ENCODE measurements at places on chromosomes 7 and 10. TPM values are rescaled to one million over a fixed set of nuclear protein-coding genes. Genes with fewer than 3 reads are reported as not detected.

UPK3BL2 gene
- 19.3 TPM for total RNA-seq

APBB1IP gene
- total RNA-seq: 19.2 TPM

KCNMA1 gene
- 26.3 TPM for total RNA-seq

GNAI1 gene
- total RNA-seq: 36.0 TPM

CPN1 gene
- not detected for total RNA-seq

MYL10 gene
- total RNA-seq: not detected

SPDYE16 gene
- total RNA-seq: 0.90 TPM

TRIL gene
- 6.5 TPM for total RNA-seq

TSPAN14 gene
- total RNA-seq: 157 TPM

COL26A1 gene
- 0.58 TPM for total RNA-seq

MRPS17 gene
- 12.6 TPM for total RNA-seq

OPN1SW gene
- not detected for total RNA-seq

ELAPOR2 gene
- total RNA-seq: 127 TPM

FKBP9 gene
- total RNA-seq: 113 TPM

ABCA13 gene
- 0.35 TPM for total RNA-seq

FAM53B gene
- total RNA-seq: 31.4 TPM

MUC3A gene
- total RNA-seq: 2.7 TPM

GRCh38 chr10:115879372-115880089 lies 393.5 kb downstream of the GFRA1 start:
- H3K36me3 ChIP-seq: no peaks in the 10 kb centered on the region
- DNase-seq: no peak
- no peaks in the 10 kb centered on the region for H3K27me3 ChIP-seq
- H3K27ac ChIP-seq: no peak overlapping the region

- no peak overlapping the region for H3K27ac ChIP-seq
- H3K36me3 ChIP-seq: no peaks in the 10 kb centered on the region
- H3K4me3 ChIP-seq: no peak overlapping the region
- no peaks in the 10 kb centered on the region for H3K27me3 ChIP-seq
- DNase-seq: no peak
These were observed 250.3 kb downstream of the CNTNAP2 start for GRCh38 chr7:146366938-146367337.

- no peaks in the 10 kb centered on the region for H3K36me3 ChIP-seq
- peaks cover 12% of the 10 kb centered on the region for H3K4me1 ChIP-seq
- no peak overlapping the region for H3K4me3 ChIP-seq
- no peak for DNase-seq
- no peak overlapping the region for H3K27ac ChIP-seq
These were observed 113.6 kb upstream of the BTBD16 start for GRCh38 chr10:122157451-122157850.

GRCh38 chr7:99004216-99004615 lies 125.9 kb downstream of the TRRAP start:
- peak overlapping the region; percentile 67 for H3K27ac ChIP-seq
- peaks cover 9% of the 10 kb centered on the region for H3K4me1 ChIP-seq
- peak; percentile 71 for DNase-seq
- H3K27me3 ChIP-seq: no peaks in the 10 kb centered on the region

DNA sequence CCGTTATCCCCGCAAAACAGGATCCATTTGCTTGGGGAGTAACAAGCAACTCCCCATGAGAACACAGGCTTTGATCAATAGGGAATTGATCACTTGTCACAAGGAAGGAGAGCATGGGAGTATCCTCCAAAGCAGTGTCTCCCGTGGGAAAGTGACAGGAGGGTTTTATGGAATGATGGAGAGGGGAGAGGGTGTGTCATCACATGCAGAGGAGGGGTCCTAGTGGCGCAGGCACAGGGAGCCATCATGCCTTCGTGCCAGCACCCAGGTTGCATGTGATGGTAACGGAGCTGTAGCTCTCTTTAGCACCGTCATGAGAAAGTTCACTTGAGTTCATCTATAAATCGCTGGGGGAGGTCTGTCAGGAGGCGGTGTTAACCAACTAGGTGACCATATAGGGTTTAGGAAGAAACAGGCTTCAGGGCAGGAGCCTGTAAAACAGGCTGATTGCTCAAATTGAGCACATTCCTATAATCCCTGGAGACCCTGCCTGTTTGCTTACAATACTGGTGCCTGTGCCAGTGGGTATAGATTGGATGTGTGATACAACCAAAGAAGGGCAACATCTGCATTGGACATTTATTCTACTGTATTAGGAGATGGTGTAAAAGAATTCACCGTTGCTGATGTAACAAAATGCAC lies 428.5 kb downstream of the GALNT17 start:
- no peaks in the 10 kb centered on the region for H3K27me3 ChIP-seq
- DNase-seq: no peak
- H3K4me3 ChIP-seq: no peak overlapping the region
- no peak overlapping the region for H3K27ac ChIP-seq
- H3K4me1 ChIP-seq: no peaks in the 10 kb centered on the region
- no peaks in the 10 kb centered on the region for H3K36me3 ChIP-seq

GRCh38 chr7:32206987-32207386 lies 136.8 kb upstream of the PDE1C start:
- no peak overlapping the region for H3K27ac ChIP-seq
- no peaks in the 10 kb centered on the region for H3K4me1 ChIP-seq
- H3K27me3 ChIP-seq: no peaks in the 10 kb centered on the region
- no peak for DNase-seq

DNA sequence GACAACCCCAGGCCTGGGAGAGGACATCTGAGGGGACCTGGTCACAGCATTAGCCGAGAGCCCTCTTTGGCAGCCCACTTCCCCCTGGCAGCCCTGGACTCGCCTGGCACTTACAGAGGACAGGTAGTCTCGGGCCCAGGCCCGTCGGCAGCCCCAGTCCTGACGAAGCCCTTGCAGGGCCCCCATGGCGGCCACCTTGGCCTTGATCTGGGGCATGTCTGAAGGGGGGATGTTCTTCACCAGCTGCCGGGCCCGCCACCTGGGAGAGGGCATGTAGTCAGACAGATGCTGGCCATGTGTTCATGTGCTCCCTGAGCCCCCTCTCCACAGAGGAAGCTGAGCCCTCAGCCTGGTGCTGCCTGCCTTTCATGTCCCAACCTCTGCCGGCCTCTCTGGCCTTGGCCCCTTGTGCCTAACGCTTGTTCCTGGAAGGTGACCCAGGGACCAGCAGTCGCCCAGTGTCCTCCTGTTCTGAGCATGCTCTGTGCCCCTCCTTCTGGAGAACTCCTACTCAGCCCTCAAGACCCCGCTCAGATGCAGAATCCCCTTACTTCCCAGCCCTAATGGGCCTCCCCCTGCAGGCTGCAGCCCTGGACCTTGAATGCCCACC lies 13.9 kb downstream of the MYO1G start:
- H3K4me1 ChIP-seq: peaks cover 8% of the 10 kb centered on the region
- no peak overlapping the region for H3K27ac ChIP-seq
- no peaks in the 10 kb centered on the region for H3K36me3 ChIP-seq
- H3K27me3 ChIP-seq: no peaks in the 10 kb centered on the region

DNA sequence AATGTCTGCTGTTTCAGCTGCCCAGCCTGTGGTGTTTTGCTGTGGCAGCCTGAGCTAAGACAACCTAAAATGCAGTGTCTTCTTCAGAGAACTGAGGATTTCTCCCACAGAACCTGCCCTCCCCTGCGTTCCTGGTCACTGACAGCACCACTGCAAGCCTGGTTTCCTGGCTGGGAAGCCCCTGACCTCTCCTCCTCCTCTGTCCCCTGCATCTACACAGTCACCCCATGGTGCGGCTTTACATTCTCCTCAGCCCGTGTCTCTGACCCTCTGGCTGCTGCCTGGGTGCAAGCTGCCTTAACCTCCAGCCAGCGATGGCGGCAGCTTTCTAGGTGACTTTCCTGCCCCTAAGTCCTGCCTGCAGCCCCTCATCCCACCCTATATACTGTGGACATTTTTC lies 337.3 kb upstream of the ZNF32 start:
- no peak for DNase-seq
- no peaks in the 10 kb centered on the region for H3K36me3 ChIP-seq
- H3K4me1 ChIP-seq: no peaks in the 10 kb centered on the region
- no peak overlapping the region for H3K4me3 ChIP-seq
- H3K27ac ChIP-seq: no peak overlapping the region
- H3K27me3 ChIP-seq: no peaks in the 10 kb centered on the region

DNA sequence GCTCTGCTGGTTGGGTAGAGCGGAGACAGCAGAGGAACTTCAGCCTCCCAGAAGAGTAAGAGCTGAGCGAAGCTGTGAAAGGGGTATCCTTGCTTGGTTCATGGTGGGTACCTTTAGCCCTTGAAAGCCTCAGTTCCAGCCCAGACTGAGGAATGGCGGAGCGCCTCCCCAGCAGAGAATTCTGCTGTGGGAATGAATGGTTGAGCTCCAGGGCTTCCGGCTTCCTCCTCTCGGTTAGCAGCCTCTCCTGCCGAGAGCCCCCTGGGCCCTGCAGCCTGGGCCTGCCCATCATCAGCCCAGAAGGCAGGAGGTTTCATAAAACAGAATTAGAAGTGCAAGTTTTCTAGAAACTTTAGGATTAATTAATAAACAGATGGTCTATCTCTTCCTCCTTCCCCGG lies 79.9 kb upstream of the ANLN start:
- no peak overlapping the region for H3K27ac ChIP-seq
- H3K4me3 ChIP-seq: no peak overlapping the region
- no peaks in the 10 kb centered on the region for H3K36me3 ChIP-seq
- peaks cover under 1% of the 10 kb centered on the region for H3K4me1 ChIP-seq
- H3K27me3 ChIP-seq: no peaks in the 10 kb centered on the region

GRCh38 chr10:79340646-79341244 lies 6.5 kb upstream of the PPIF start:
- no peaks in the 10 kb centered on the region for H3K27me3 ChIP-seq
- no peak overlapping the region for H3K27ac ChIP-seq
- H3K4me3 ChIP-seq: no peak overlapping the region
- DNase-seq: no peak
- H3K36me3 ChIP-seq: no peaks in the 10 kb centered on the region
- no peaks in the 10 kb centered on the region for H3K4me1 ChIP-seq

- no peak overlapping the region for H3K27ac ChIP-seq
- no peaks in the 10 kb centered on the region for H3K36me3 ChIP-seq
- no peak overlapping the region for H3K4me3 ChIP-seq
- H3K4me1 ChIP-seq: no peaks in the 10 kb centered on the region
These were observed 36.3 kb upstream of the EXOC6 start for GRCh38 chr10:92811986-92812385.

- no peaks in the 10 kb centered on the region for H3K36me3 ChIP-seq
- no peaks in the 10 kb centered on the region for H3K4me1 ChIP-seq
- no peak for DNase-seq
- no peak overlapping the region for H3K27ac ChIP-seq
These were observed 1012.5 kb downstream of the NRG3 start for GRCh38 chr10:82887488-82887887.

- H3K27me3 ChIP-seq: no peaks in the 10 kb centered on the region
- peaks cover 65% of the 10 kb centered on the region for H3K36me3 ChIP-seq
- DNase-seq: no peak
- no peak overlapping the region for H3K4me3 ChIP-seq
These were observed 35.0 kb downstream of the GLRX3 start for GRCh38 chr10:130171196-130171595.

DNA sequence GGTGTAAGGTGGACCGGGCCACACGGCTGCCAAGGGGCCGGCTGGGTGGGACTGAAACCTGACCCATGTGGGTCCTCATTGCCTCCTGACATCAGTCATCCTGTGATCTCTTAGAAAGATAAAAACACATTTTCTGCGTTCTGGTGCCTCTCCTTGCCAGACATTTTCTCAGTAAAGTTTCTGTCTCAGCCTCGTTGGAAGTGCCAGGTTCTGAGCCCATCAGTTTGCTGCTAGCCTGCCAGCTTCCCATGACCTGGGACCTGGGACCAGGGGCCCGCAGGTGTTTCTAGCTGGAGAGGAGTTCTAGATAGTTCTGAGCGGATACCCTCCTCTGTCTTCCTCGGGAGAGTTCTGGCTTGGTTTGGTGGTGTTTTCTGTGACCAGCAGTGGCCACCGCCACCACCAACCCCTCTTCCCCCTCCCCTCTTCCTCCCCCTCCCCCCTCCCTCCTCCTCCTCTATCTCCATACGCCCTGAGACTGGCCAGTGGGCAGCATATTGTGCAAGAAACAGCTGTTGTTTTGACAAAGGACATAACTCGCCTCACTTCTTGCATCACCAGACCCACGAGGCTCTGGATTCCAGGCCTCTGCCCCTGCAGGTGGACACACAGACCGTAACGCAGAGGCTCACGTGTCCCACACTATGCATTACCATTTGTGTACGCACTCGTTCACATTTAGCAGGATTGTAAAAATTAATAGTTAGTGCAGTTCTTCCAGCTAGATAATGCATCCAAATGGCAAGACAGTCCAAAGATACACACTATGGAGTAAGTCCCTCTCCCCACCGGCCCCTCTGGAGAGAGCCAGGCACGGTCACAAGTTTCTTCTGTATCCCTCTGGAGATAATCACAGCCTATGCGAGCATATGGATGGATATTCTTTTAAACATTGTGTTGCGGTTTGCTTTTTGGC lies 94.6 kb downstream of the CUX1 start:
- peaks cover 23% of the 10 kb centered on the region for H3K4me1 ChIP-seq
- peaks cover 13% of the 10 kb centered on the region for H3K36me3 ChIP-seq
- H3K27ac ChIP-seq: peak overlapping the region; percentile 45
- H3K27me3 ChIP-seq: no peaks in the 10 kb centered on the region
- DNase-seq: peak; percentile 62

DNA sequence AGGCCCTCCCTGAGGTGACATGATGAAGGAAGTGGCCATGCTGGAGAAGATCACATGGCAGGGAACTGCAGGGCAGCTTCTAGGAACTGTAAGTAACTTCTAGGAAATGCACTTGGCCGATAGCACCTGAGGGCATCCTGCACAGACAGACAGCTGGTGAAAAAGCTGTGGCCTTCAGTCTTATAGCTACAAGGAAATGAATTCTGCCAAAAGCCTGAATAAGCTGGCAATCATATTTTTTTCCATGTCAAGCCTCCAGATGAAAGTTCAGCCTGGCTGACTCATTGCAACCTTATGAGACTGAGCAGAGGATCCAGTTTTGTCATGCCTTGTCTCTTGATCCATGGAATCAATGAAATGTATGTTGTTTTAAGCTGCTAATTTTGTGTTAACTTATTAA lies 91.1 kb upstream of the CACNA2D1 start:
- H3K4me1 ChIP-seq: no peaks in the 10 kb centered on the region
- no peaks in the 10 kb centered on the region for H3K36me3 ChIP-seq
- DNase-seq: no peak
- no peak overlapping the region for H3K27ac ChIP-seq
